SJCRH30 (cell line): ENCODE measurements at places on chromosomes 5 and 9.
A peak's percentile ranks its signal among the peaks of the same experiment; 100 is the strongest.

GRCh38 chr5:151617841-151618710 lies 26.9 kb upstream of the FAT2 start:
- DNase-seq = no peak

DNA sequence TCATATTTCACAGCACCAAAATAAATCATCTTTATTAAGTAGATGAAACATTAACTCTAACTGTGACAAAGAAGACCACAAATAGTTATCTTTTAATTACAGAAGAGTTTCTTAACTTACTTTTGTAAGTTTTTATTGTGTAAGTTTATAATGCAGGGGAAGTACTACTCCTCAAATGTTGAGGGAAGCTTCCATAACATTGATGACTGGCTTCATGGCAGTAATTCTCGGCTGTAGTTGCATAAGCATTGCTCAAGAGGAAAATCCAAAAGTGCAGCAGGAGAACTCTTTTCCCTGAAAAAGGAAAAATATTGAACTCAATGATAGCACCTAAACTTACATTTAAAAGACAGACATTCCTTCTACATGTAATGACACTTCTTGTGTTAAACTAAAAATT lies 4.6 kb downstream of the TSLP start:
- DNase-seq = no peak

GRCh38 chr9:27766073-27766835 lies 193.0 kb upstream of the C9orf72 start:
- DNase-seq = no peak

DNA sequence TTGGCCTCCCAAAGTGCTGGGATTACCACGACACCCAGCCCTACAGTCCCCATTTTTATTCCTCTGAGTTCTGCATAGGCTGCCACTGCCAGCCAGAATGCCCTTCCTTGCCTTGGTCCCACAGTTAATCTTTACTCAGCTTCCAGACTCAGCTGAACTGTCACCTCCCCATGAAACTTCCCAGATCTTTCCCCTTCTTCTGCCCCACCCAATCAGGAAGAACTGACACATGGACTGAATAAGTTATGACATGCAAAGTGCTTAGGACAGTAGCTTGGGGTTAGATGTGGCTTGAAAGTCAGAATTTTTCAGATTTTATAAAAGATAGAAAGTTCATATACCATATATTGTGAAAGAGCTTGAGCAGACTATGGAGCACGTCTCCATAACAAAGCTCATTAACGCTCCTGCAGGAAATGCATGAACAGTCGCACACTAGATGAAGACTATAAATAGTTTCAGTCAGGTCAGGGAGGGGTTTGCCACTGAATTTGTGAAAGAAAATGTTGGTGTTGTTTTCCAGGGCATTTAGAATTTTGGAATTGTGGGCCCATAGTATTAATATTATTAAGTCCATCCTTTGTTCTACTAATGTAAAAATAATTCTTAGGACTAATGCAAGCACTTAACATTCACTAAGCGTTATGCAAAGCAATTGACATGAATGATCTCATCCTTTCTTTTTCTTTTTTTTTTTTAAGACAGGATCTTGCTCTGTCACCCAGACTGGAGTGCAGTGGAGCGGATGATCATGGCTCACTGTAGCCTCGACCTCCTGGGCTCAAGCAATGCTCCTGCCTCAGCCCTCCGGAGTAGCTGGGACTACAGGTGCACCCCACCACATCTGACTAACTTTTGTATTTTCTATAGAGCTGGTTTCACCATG lies 36.1 kb upstream of the DENND1A start:
- DNase-seq = no peak

DNA sequence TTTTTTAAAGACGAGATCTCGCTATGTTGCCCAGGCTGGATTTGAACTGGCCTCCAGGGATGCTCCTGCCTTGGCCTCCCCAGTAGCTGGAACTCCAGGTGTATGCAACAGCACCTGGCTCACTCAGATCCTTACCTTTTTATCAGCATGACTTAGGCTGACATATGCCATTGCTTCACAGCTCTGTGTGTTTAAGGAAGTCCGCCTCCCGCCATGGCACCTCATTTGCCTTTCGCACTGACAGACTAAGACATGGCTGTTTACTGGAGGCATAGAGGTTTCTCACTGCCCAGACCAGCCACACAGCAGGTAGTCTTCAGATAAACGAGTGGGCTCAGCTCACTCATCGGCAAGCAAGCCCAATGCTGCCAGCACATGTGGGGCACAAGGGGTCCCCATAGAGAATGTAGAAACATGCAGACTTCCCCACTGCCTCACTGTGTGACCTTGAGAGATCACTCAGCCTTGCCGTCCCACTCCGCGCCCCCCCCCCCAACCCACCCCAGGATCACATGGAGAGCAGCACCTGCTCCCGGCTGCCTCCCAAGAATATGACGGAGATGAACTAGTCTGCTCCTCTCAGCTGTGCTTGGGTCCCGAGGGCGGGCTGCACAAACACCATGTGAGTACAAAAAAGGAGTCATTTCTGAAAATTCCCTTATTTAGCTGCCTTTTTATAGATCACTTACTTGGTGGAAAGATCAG lies 62.8 kb downstream of the DCP2 start:
- DNase-seq = no peak

DNA sequence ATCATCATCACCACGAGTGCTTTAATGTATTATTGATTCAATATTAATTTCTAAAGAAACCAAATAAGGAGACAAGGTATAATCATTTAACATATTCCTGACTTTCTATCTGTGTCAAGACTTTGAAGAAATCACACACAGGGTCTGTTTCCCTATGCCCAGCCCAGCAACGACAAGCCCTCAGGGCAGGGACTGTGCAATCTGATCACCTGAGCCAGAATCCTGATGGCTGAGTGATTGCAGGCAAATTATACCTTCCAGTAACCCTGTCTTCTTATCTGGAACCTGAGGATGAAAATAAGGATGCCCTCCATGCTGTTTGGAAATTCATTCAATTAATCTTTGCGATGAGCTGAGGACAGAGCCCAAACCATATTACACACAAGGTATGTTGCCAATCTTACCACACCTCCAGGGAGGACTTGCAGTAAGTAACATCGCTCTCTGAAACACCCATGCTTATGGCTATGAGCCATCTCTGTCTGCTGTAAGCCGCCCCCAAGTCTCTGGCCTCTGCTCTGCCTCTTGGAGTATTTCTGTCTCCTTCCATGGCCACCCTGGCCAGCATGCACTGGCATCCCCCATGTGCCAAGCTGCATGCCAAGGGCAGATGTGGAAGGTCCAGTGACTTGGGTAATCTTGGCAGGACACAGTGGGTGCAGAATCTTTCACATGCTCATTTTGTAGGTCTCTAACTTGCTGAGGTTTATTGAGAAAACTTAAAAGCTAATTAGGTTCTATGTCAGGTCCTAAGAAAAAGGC lies 10.6 kb downstream of the TAS2R1 start:
- no peak for DNase-seq

GRCh38 chr9:4423207-4423610 lies 67.1 kb upstream of the SLC1A1 start:
- DNase-seq = no peak

DNA sequence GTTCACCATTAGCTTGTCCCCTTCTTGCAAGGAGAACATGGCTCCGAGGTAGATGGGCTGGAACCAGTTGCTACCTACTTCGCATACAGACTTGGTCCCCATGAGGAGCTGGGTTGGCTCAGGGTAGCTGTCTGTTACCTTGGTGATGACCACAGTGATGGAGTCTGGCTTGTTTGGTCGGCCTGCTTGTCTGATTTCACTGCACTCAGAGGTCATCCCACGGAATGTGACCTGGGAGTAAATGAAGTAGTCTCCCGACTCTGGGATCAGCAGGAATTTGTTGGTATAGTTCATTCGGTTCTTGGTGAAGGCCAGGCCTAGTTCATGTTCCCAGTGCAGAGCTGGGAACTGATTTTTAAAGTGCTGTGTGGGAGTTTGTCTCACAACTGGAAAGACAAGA lies 15.3 kb downstream of the TNFSF15 start:
- no peak for DNase-seq

DNA sequence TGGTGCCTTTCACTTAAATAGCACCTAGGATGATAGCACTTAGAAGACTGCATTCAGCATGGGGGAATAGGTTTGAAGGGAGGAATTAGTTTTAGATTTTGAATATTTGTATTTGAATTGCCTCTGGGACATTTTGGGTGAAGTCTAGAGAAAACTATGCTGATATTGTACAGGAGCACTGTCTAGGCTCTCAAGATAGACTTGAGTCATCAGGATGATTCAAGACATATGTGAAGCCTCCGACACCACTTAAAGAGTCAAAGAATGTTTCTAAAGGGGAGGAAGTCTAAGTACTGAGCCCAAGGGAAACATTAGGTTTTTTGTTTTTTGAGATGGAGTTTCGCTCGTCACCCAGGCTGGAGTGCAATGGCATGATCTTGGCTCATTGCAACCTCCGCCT lies 63.9 kb upstream of the CCDC180 start:
- DNase-seq = no peak

DNA sequence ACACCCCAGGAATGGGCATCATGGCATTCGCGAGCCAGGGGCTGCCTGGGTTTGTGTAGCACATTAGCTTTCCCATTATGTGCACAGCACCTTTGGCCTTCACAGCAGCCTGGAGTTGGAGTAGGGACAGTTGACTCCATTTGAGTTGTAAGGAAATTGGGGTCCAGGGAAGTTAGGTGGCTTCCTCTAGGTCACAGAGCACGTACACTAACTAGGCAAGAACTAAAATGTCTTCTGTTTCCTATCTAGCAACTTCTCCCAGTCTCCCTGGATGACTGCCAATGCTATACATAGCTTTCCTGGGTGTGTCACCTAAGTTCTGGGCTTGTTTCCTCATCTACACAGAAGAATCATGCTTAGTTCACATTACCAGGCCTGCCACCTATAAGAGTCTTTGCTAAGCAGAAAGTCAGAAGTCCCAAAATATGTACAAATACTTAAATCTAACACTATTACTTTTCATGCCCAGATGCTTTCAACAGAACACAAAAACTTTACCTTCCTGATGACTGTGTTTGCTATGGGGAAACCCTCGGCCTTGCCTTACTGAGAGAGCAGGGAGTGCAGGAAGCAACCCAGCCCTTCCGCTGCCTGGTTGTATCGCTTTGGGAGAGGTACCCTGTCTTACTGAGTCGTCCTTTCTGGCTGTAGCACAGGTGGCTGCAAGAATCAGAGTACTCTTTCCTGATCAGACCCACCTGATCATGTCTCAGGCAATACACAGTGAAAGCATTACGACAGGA lies 12.0 kb downstream of the MACROH2A1 start:
- DNase-seq = peak; percentile 39

DNA sequence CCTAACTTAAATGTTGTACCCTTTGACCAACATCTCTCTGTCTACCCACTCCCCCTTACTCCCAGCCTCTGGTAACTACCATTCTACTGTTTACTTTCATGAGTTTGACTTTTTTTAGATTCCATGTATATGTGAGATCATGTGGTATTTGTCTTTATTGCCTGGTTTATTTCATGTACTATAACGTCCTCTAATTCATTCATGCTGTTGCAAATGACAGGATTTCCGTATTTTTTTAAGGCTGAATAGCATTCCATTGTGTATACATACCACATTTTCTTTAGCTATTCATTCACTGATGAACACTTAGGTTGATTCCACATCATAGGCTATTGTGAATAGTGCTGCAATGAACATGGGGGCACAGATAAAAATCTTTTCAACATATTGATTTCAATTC lies 11.8 kb upstream of the NDUFB6 start:
- DNase-seq = no peak

DNA sequence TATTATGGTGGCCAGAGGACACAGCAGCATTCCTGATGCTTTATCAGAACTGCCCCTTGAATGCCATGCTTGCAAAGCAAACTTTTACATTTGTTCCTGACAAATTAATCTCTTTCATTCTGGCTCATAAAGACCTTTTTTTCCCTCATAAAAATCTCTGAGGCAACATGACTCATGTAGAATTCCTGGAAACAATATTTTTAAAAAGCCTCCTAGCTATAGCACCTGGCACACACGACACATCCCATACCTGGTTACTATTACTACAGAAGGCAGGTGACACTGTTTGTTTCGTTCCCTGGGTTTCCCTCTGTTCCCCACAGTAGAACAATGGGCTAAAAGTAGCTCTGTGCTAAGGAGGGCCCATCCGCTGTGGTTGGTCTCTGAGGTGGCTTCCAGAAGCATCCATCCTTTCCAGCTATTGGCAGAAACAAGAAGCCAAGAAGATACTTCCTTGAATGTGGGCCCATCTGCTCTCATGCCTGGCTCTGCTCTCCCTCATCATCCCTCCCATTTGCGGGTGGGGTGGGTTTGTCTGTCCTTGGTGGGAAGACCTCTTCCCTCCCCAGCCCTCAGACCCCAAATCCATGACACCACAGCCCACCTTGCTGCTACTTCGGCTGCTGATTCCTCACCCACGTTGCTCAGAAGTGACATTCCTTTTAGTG lies 59.1 kb downstream of the GALNT12 start:
- DNase-seq = no peak

GRCh38 chr5:41542183-41542582 lies 31.8 kb upstream of the PLCXD3 start:
- DNase-seq = no peak

DNA sequence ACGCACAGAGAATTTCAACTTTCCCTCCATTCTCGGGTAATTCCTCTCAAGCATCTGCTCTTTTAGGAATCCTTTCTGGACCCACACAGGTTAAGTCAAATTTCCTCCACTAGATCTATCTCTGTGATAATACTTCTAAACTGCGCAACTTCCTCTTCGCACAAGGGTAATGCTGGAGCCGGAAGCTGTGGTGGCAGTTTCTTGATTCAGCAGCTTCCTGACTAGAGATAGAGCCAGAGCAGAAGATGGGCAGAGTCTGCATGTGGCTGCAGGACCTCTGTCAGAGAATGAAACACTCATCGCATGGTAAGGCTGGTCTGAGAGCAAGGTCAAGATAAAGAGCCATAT lies 11.1 kb upstream of the CDC42SE2 start:
- DNase-seq = no peak

DNA sequence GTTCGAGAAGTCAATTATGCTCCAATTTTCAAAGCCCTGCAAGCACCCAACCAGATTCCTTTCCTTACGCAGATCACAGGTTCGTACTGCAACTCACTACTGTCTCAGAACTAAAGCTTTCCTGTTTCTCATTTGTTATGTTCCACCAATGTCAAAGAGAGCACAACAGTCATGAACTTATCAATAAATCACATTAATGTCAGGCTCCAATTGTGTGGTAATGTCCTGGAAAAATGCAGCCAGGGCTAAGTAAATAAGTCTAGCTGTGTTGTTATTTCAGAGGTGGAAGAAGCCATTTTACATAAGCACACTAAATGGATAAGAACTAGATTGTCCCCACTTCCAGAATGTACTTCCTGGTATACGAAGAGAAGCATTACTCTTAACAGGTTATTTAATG lies 488.6 kb upstream of the PTGER4 start:
- no peak for DNase-seq

- DNase-seq = no peak
Observed at GRCh38 chr5:32852976-32853375, 141.9 kb downstream of the NPR3 start.

DNA sequence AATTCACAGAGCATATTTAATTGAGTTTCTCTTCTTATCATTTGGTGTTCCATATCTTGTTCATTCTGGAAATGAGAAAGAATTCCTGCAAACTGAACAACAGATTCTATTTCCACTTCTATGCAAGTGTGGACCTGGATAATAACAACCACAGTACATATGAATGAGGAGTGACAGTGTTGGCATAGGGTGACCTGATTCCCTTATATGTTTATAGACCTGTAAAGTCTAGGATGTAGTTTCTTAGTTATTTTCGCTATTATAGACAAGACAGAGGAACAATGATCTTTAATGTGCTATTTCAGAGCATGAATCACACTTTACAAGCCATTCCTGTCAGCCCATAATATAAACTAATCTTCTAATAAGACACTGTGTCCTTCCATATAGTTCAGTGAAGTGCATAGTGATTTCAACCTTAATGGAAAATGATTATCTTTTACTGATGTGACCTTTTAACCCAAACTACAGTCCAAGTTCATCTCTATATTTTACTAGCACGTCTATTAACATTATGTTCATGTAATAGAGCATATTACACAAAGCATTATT lies 88.2 kb upstream of the FAM174A start:
- no peak for DNase-seq
